T-helper 2 cell (primary cell): ENCODE measurements at places on chromosomes 3 and 15.

DNA sequence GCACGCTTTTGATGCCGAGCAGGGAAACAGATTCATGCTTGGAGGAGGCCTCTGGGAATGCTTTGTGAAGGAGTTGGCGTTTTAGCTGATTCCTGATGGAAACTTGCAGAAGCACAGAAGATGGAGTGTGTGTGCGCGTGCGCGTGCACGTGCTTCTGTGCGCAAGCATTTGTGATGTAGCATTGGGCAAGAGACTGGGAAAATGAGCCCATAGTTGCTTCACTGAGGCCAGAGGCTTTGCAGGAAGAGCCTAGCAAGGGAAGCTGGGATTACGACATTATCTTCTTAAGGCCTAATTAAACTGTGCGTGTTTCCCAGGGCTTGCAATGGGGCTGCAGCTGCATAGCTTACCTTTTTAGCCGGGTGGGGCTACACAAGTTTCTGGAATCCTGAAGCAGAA, 18.1 kb upstream of the AGBL1 start:
- no peak for DNase-seq

- DNase-seq = no peak
Observed at GRCh38 chr3:27254896-27255295, 114.3 kb downstream of the NEK10 start.

GRCh38 chr3:119181765-119182164, 8.4 kb downstream of the UPK1B start:
- DNase-seq = no peak

GRCh38 chr3:152969557-152970300, 134.8 kb downstream of the P2RY1 start:
- DNase-seq = no peak
